Activated naive CD4-positive, alpha-beta T cell treated with anti-CD3 and anti-CD28 coated beads for 36 hours (primary cell): ENCODE measurements at places on chromosomes 2 and 18. TPM values are rescaled to one million over a fixed set of nuclear protein-coding genes. Genes with fewer than 3 reads are reported as not detected.

DNA sequence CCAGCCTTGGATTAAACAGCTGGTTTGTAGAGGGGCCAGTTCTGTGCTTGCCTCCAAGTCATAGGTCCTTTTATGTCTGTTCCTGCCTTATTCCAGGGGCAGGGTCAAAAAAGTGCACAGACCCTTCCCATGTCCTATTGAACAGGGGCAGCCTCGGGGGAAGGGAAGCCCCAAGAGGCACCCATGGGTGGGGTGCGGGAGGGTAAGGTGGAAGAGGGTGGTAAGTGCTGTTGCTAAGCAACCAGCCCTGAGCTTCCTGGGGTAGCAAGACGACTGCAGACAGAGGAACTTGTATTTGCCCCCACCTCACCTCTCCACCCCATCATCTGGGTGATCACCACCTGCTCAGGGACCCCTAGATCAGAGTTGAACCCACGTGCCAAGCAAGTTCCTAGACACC is 7.7 kb downstream of the DNMT3A start:
- DNase-seq: no peak

IL1RN gene
- total RNA-seq: 0.77 TPM

GRCh38 chr2:141554810-141555209 is 576.0 kb downstream of the LRP1B start:
- no peak for DNase-seq

ALK gene
- total RNA-seq: not detected

GRCh38 chr2:196131384-196131937 is 39.9 kb downstream of the STK17B start:
- peak; percentile 70 for DNase-seq

DNA sequence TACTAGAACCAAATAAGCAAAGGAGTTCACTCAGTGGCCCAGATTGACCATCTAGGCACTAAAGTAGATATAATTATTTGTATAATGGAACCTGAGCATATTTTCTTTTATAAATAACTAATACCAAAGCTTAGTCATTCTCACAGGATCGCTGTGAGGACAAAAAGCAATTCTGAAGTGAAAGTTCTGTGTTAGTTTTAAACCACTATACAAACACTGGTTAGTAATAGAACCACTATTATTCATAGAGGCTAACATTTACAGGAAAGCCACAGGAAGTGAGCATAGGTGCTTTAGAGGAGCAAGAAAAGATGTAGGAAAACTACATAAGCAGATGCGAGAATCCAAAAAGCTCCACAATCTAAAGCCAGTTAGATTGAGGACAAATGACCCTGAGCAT is 364.7 kb downstream of the XIRP2 start:
- DNase-seq: no peak

GPR75 gene
- total RNA-seq: 0.35 TPM
